Lung (tissue), 17 donors: ENCODE measurements at places on chromosomes 3 and 15. TPM values are rescaled to one million over a fixed set of nuclear protein-coding genes. Genes with fewer than 3 reads are reported as not detected.

DNA sequence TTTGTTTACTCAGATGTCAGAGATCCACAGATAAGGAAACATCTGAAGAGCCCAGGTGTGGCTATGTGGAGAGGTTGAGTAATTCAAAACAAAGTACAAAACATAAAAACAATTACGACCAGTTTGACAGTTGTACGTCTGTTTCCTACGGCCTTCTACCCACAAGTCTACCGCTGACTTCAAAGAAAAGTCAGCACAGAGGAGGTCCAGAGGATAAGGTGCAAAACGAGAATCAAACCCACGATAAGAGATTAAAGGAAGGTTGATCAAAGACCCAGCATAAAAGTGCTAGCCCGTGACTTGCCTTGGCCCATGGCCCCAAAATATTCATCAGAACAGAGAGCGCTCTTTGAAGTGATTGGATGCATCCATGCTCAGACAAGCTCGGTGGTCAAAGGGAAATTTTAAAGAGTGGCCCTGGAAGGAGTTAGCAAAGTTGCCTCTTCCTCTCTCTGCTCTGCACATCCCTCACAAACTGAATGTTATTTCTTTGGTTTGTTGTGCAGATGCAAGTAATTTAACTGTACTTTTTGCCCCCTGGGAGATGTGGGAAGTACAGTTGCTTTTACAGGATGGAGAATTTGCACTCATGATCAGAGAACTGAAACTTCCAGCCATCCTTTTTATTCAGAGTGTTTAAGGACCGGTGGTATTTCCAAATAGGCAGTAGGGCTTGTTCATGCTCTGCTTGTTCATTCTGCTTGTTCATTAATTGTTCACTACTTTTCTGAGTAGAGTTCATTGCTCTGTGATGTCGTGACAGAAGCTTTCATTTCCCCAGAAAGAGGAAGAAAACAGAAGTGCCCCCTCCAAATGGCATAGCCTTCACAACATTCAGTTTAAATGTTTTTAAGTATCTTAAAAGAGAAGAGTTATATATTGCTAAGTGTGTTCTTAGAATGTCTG is 31.1 kb downstream of the MME start:
- DNase-seq = no peak
- no peak overlapping the region for H3K4me3 ChIP-seq
- H3K4me1 ChIP-seq = no peaks in the 10 kb centered on the region

DNA sequence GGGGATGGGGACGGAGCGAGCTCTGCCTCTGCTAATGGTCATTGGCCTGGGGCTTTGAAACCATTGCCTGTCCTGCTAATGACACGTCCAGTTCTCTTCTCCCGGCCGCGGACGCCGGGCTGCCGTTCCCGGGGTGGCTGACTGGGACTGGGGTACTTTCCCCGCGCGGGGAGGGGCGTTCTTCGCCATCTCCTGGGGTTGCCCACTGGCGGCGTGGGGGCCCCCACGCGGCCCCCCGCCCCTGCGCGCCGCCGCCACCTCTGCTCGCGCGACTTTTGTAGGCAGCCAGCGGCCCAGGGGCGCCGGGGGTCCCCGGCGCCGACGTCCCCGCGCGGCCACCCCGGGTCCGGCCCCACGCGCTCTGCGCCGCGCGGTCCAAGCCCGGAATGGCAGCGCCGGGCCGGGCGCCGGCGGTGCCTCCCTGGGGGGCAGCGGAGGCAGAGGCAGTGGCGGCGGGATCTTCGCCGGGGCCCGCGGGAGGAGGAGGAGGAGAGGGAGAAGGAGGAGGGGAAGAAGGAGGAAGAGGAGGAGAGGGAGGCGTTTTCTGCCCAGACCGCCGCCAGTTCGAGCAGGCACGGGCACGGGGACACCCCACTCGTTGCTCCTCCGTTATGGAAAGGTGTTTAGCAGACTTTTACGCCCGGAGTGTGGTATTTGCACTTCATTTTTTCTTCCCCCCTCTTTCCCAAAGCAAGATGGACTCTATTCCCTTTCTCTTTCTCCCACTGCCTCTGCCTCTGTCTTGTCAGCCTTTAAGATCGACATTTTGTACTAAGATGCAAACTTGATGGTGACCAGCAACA is 2.3 kb downstream of the BBX start:
- H3K4me3 ChIP-seq = peak overlapping the region; percentile 78
- H3K27me3 ChIP-seq = no peaks in the 10 kb centered on the region
- H3K36me3 ChIP-seq = peaks cover 8% of the 10 kb centered on the region
- peak; percentile 75 for DNase-seq

DNA sequence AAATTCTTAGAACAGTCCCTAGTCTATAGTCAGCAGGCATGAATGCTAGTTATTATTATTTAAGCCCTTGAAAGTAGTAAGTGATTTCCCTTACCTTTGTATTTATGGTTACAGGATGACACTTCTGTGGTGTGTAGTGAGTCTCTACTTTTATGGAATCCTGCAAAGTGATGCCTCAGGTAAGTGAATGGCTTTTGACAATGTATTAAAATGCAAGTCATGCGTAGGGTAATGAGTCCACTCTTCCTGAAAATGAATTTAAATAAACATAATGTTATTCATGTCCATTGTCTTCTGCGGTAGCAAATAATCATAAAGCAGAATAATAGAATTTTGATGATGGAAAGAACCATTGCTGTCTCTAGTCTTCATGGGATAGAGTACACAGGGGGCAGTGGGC is 50.3 kb downstream of the IL1RAP start:
- H3K27ac ChIP-seq = no peak overlapping the region
- no peaks in the 10 kb centered on the region for H3K27me3 ChIP-seq
- H3K36me3 ChIP-seq = no peaks in the 10 kb centered on the region
- no peak overlapping the region for H3K4me3 ChIP-seq

DNA sequence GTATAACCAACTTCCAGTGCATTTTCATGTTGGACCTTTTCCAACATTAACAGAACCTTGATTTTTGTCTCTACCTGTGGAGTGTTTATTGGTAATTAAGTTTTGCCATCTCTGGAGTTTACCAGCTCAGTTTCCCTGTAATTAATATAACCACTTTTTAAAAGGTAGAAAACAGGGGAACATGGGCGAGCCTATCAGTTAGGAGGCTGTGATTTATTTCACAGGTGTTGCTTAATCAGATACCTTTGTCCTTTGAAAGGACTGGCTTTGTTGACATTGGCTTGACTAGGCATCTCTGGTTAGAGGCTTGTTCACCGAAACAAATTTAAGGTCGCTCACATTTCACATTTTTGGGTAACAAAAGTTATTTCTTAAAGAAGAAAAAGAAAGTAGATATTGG is 622 bp downstream of the NAALADL2 start:
- no peaks in the 10 kb centered on the region for H3K36me3 ChIP-seq
- peaks cover 9% of the 10 kb centered on the region for H3K4me1 ChIP-seq
- H3K27ac ChIP-seq = no peak overlapping the region
- DNase-seq = no peak

DNA sequence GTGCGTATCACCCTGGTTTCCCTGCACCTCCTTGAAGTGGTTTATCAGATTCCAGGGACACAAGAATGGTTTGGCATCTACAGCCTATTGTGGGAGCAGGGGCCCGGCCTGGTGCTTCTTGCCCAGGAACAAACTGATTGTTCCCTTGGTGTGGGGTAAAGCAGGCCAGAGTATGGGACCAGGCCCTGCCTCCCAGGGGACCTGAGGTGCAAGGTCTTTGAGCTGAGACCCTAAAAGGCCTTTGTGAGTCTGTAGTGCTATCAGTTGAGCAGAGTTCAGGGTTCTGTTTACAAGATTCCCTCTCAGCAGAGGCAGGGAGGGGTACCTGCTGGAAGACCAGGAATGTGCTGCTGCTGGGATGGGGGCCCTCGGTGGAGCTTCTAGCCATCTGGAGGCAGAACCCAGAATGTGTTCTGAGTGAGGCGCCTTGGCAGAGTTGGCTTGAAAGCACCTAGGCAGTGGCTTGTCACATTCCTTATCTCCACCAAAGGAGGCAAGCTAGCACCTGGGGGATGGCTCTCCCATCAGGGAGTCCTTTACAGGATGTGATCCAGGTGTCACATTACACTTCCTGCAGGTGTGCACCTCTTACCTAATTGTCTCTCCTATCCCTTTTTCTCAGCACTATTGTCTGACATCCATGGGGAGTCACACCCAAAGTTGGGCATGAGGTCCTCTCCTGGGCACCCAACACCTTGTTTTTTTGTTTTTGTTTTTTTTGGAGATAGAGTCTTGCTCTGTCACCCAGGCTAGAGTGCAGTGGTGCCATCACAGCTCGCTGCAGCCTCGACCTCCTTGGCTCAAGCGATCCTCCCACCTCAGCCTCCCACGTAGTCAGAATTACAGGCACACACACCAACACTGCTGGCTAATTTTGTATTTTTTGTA is 13.1 kb downstream of the FLNB start:
- no peaks in the 10 kb centered on the region for H3K36me3 ChIP-seq
- no peak for DNase-seq
- H3K27ac ChIP-seq = no peak overlapping the region
- H3K4me3 ChIP-seq = no peak overlapping the region
- H3K4me1 ChIP-seq = peaks cover 5% of the 10 kb centered on the region

GRCh38 chr15:90829942-90830440 is 38.4 kb upstream of the FURIN start:
- no peak overlapping the region for H3K27ac ChIP-seq
- H3K4me3 ChIP-seq = no peak overlapping the region

DNA sequence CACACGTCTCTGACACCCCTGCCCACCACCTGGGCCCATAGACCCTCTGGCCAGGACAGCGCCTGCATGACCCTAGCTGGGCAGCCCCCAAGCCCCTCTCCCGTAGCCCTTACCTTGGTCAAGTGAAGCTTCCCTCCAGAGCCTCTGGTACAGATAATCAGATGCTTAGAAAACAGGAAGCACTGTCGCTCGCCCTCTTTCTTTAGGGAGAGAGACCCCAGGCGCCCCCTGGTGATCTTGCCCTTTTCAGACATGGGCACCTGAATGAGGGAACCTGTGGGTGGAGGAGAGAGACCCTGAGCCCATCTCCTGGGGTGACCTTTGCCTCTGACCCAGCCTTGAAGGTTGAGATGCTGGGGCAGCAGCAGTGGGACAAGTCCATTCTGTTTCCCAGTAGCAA is 65.4 kb downstream of the RASGRF1 start:
- no peak for DNase-seq
- no peaks in the 10 kb centered on the region for H3K27me3 ChIP-seq
- no peaks in the 10 kb centered on the region for H3K4me1 ChIP-seq
- no peaks in the 10 kb centered on the region for H3K36me3 ChIP-seq
- no peak overlapping the region for H3K27ac ChIP-seq

DNA sequence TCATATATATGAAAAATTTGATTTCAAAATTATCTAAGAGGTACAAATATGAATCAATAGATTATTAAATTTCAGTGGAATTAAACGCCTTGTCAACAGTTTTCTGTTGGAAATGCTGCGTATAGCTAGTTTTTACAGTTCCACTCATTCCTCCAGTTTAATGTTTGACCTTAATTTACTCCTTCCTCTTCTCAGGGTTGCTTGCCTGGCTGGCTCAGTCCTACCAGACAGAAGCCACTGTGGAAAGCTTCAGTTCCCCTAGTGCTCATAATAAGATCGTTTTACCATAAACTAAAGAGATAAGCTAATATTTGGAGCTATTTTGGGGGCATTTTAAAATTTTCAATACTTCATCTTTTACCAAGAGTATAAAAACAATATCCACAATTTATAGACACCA is 22.8 kb downstream of the EMC7 start:
- no peaks in the 10 kb centered on the region for H3K27me3 ChIP-seq
- no peaks in the 10 kb centered on the region for H3K4me1 ChIP-seq
- no peaks in the 10 kb centered on the region for H3K36me3 ChIP-seq
- DNase-seq = no peak

DNA sequence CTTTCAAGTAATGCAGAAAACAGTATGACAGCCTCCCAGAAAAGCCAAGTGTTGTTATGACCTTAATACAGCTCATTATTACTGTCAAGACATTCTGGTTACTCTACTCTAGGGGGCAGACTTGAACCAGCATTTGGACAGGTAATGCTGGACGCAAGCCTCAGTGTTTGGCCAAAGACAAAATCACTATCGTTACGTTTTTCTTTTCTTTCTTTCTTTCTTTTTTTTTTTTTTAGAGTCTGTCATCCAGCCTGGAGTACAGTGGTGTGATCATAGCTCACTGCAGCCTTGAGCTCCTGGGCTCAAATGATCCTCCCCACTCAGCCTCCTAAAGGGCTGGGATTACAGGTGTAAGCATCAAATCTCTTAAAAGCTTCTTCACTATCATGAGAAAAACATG is 29.4 kb upstream of the TMEM45A start:
- peak; percentile 72 for DNase-seq
- H3K36me3 ChIP-seq = no peaks in the 10 kb centered on the region
- H3K4me3 ChIP-seq = no peak overlapping the region
- H3K27me3 ChIP-seq = no peaks in the 10 kb centered on the region
- no peak overlapping the region for H3K27ac ChIP-seq

DNA sequence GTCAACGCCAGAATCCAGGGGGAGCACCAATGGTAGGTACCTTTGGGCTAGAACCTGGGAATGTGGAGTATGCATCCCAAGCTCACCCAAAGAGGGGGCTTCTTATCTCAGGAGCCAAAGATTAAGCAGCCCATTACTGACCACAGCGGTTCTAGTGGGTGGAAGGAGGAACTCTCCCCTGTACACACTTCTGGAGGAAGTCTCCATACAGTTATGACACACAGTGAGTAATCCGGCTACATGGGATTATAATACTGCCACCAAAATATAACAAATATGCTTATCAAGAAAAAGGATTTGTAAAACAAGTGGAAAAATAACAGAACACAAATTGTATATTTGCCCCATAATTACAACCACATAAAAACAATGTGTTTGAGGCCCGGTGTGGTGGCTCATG is 8.4 kb downstream of the MYO1E start:
- H3K27me3 ChIP-seq = no peaks in the 10 kb centered on the region
- H3K4me3 ChIP-seq = no peak overlapping the region
- H3K27ac ChIP-seq = no peak overlapping the region
- DNase-seq = no peak

- no peaks in the 10 kb centered on the region for H3K27me3 ChIP-seq
- no peaks in the 10 kb centered on the region for H3K36me3 ChIP-seq
- no peaks in the 10 kb centered on the region for H3K4me1 ChIP-seq
- H3K27ac ChIP-seq = no peak overlapping the region
- H3K4me3 ChIP-seq = no peak overlapping the region
These were observed 62.5 kb upstream of the LIPC start for GRCh38 chr15:58369261-58369701.

- no peaks in the 10 kb centered on the region for H3K27me3 ChIP-seq
- DNase-seq = no peak
- H3K36me3 ChIP-seq = no peaks in the 10 kb centered on the region
- H3K27ac ChIP-seq = no peak overlapping the region
- no peaks in the 10 kb centered on the region for H3K4me1 ChIP-seq
- H3K4me3 ChIP-seq = no peak overlapping the region
These were observed 33.0 kb upstream of the ARL14 start for GRCh38 chr3:160643994-160644393.

- no peak for DNase-seq
- no peaks in the 10 kb centered on the region for H3K36me3 ChIP-seq
- H3K4me3 ChIP-seq = no peak overlapping the region
These were observed 190.1 kb downstream of the IL5RA start for GRCh38 chr3:2920103-2920502.

- no peak overlapping the region for H3K27ac ChIP-seq
- no peak overlapping the region for H3K4me3 ChIP-seq
- H3K36me3 ChIP-seq = no peaks in the 10 kb centered on the region
- H3K4me1 ChIP-seq = peaks cover 10% of the 10 kb centered on the region
- peak; percentile 51 for DNase-seq
These were observed 4.2 kb downstream of the IL17RD start for GRCh38 chr3:57160765-57161538.

Gene AMIGO3
- not detected for total RNA-seq

Gene RLBP1
- not detected for total RNA-seq

Gene C15orf39
- total RNA-seq = 57.7 TPM

Gene ALDH1L1
- 9.0 TPM for total RNA-seq

Gene CLDN16
- 0.26 TPM for total RNA-seq

Gene WDR93
- total RNA-seq = 3.0 TPM

Gene LRRC31
- total RNA-seq = 0.14 TPM
